Left forelimb (tissue), 1 donor: ENCODE measurements at places on chromosomes 3 and 15.

GRCh38 chr3:58654466-58654865 lies 12.1 kb downstream of the FAM3D start:
- no peak for DNase-seq

GRCh38 chr3:131702146-131702545 lies 199.4 kb upstream of the MRPL3 start:
- no peak for DNase-seq

DNA sequence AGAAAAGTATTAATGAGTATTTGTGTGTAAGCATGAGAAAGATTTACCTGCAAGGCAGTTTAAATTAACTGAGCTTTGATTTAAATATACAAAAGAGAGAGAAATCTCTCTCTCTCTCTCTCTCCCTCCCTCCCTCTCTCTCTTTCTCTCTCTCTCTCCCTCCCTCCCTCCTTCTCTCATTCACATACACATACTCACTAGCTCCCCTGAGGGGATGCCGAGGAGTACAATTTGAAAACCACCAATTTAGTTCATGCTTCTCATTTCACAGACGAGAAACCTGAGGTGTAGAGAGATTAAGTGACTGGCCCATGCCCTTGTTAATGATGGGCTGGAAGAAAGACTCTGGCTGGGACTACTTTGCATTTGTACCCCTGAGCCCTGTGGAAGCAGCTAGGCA lies 59.4 kb downstream of the MECOM start:
- no peak for DNase-seq

DNA sequence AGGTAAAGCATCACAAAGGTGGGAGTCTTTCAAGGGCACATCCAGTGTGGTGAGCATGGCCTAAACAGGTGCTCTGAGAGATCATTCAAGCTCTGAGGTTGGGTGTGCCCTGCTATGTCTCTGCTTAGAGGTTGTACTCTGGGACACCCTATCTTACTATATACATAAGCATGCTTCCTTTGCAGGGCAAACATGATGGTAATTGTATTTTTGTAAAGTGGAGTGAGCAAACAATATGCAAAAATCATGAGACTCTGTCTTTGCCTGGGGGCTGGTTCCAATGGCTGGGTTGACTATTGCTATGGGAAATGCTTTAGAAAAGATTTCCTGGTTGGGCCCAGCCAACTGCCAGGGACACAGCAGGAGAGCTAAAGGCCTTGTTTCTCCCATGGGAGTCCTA lies 315.1 kb upstream of the TLE3 start:
- no peak for DNase-seq

- DNase-seq, result no peak
Observed at GRCh38 chr15:76976572-76977270, 18.2 kb upstream of the PSTPIP1 start.

- DNase-seq, result no peak
Observed at GRCh38 chr3:165994293-165994692, 157.1 kb upstream of the BCHE start.

- no peak for DNase-seq
Observed at GRCh38 chr3:195916291-195916690, 7.9 kb upstream of the TNK2 start.

GRCh38 chr15:63601026-63601703 lies 4.0 kb downstream of the FBXL22 start:
- no peak for DNase-seq

- peak; percentile 81 for DNase-seq
Observed at GRCh38 chr15:78077053-78077870, at the start of gene TBC1D2B. Gene TBC1D2B (minus strand): TSS chr15:78077711. CDS start chr15:78077652, 59 bp downstream.

GRCh38 chr3:105767776-105768175 lies 101.0 kb downstream of the CBLB start:
- no peak for DNase-seq

DNA sequence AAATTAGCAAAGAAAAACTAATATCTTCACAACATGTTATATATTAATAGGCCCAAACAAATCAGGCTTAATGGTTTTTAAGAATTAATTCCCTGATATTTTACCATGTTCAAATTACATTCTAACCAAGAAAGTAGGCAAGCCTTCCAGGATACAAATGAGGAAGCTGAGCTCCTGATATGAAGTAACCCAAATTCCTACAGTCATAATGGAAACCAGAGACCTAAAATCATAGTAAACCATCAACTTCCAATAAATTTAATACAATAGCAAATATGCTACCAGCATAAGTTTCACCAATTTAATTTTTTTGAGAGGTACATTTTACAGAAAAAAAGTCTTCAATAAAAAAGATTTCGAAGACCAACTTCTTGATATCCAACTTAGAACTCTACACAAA lies 3.8 kb downstream of the DCBLD2 start:
- DNase-seq, result no peak

GRCh38 chr3:150434234-150434633 lies 26.1 kb downstream of the TSC22D2 start:
- no peak for DNase-seq

- DNase-seq, result no peak
Observed at GRCh38 chr3:20056725-20057611, 16.7 kb downstream of the KAT2B start.

DNA sequence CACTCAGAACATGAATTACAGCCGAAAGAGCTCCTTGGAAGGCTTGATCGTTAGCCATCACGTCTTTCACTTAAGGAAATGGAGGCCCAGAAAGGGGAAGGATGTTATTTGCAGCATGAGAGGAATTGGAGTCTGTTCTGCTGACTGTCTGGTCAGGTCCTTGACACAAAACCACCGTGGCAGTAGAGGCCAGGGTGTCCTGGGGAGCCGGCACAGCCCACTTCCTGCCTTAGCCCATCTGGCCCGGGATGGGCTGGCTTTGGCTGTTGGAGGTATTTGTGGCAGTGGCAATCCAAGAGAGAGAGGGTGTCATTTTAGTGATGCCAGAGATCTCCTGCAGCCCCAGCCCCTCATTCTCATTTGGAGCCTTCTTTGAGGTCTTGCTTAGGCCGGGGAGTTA lies 37.4 kb downstream of the ST6GAL1 start:
- no peak for DNase-seq

DNA sequence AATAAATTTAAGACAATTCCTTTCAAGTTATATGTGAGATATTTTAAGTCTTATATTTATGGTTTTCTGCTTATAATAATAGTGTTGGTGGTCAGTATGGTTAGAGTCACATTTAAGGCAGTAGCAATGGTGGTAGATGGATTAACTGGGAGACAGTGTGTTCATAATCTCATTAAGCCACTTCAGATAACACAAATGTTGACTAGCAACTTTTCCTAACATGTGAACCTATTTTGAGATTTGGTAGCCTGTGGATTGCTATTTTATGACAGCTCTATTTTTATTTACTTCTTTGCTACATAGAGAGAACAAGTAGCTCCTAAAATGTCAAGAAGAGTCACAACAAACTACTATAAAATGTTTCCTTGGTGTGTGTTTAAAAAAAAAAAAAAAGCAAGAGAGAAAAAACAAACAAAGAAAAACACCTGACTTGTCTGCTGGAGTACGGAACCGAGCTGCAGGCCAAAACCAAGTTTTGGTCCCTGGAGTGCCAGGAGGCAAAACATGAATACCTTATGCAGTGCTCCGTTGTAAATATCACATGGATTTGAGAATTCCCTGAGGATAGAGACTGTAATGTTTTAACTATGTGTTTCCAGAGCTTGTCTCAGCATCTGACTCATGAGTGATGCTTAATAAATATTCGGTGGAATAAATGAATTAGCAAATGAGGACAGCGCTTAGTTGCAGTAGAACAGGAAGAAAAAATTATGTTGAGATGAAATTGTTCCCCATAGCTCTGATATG lies 457.1 kb upstream of the ROBO2 start:
- DNase-seq, result no peak

DNA sequence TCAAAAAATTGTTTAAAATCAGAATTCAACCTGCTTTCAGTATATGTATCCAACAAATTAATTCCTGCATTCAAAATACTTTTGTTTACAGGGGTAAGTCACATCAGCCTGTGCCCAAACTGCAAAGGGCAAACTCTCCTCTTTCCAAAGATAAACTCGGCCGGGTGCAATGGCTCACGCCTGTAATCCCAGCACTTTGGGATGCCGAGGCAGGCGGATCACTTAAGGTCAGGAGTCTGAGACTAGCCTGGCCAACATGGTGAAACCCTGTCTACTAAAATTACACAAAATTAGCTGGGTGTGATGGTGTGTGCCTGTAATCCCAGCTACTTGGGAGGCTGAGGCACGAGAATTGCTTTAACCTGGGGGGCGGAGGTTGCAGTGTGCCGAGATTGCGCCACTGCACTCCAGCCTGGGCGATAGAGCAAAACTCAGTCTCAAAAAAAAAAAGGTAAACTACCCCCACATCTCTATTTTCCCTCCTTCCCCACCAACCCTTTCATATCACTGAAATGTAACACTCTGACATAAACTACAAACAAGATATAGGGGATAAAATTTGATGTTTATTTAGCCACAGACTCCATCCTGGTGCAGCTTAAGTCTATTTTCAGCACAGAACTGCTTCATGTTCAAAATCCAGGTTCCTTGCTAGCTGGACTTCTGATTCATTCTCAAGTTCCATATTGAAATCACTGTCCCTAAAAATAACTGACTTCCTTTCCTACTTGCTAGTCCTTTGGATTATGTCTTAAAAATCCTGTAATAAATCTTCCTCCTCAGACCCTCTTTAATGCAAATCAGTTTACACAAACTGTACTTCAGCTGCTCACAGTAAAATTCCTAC lies 15.4 kb downstream of the UBP1 start:
- no peak for DNase-seq

DNA sequence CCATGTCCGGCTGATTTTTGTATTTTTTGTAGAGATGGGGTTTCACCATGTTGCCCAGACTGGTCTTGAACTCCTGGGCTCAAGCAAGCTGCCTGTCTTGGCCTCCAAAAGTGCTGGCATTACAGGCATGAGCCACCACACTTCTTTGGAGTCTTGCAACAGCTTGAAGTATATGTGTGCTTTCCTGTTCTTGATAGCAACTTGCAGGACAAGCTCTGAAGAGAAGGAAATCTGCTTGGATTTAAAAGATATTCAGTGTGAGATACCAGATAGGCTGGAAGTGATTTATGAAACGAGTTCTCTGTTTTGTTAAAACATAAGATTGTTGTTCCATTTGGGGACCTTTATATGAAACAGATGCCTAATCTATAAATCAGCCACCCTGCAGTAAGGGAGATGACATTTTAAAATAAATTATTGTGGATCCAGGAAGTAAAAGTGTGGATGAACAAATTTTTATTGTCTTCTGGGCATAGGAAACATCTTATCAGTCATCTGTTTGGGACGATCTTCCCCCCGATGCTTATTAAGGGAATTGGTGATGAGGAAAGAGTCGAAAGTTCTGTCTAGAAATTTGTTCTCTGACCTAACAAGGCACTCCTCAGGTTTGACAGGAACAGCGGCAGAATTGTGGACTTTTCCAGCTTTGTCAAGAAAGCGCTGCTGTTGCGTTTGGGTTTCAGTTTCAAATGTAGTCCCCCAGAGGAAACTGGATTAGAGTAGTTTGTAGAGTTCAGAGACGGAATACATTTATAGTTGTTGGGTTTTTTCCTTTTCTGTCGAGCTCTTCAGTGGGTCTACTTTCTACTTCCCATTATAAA lies 53.7 kb upstream of the MAGI1 start:
- no peak for DNase-seq

DNA sequence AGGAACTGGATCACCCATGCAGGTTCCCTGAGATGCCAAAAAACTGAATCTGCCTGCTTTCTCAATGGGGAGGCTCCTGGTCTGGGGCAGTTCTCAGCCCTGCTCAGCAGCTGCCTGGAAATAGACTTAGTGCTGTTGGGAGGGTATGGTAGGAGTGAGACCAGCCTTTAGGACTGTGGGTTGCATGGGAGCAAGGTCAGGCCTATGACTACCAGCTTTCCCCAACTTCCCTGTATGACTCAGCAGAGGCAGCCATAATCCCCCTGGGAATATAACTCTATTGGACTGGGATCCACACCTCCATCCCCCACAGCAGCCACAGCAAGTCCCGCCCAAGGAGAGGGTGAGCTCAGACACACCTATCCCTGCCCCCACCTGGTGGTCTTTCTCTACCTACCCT lies 87.0 kb downstream of the CFAP44 start:
- DNase-seq, result no peak

GRCh38 chr15:96335411-96336024 lies 5.0 kb downstream of the NR2F2 start:
- no peak for DNase-seq

GRCh38 chr3:108959017-108959416 lies 5.3 kb upstream of the GUCA1C start:
- no peak for DNase-seq

- DNase-seq, result no peak
Observed at GRCh38 chr3:20480786-20481365, 294.9 kb upstream of the SGO1 start.

- DNase-seq, result no peak
Observed at GRCh38 chr3:133301731-133302130, 98.1 kb upstream of the BFSP2 start.

DNA sequence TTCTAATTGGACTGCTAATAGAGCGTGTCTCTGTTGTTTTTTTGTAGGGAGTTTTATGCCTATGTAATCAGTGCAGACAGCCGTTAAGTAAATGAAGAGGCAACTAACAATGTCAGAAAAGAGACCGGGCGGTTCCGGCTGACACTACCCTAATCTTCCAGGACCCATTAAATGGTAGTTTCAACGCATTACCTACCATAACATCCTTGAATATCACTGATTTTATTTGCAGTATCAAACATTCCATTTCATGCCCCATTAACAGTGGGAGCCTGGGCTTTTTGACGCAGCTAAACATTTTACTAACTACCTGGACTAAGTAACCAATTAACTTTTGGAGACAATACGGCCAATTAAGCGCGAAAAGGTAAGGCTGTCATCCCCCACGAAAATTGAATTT lies 832.9 kb upstream of the NR2F2 start:
- no peak for DNase-seq

- DNase-seq, result no peak
Observed at GRCh38 chr3:143155756-143156155, 36.2 kb downstream of the CHST2 start.
